ENCODE measurements at places on chromosomes 1 and 21.

DNA sequence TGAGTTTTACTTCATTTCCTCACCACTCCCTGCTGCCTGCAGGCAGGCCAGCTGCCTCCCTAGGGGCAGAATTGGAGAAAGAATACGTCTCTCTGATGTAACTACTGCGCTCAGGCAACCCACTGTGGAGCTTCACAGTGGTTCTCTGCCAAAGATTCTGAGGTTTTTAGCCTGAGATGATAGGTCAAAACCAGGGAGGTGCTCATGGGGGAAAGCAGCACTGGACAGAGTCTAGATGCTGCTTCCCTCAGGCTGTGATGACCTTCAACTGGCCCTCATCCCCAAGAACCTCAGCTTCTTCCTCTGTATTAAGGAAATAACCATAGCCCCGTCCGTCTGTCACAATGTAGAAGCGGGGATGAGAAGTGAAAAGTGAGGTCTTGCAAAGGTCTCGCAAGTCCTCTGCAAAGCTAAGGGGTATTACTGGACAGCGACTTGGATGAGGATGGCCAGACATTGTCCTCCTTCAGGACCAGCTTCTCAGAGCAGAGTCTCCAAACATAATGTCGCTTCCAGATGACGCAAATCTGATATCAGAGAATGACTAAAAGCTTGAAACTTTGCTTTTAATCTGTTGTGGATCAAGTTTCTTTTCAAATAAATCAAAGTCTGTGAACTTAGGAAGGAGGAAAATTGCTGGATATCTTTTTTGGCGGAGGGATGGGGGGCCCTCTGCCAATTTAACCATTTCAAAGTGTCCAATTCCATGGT lies 65.9 kb upstream of the ATP5PO start:
- DNase-seq, result no peak

- no peak for DNase-seq
These were observed 80.6 kb upstream of the LAMC2 start for GRCh38 chr1:183105449-183105848.

GRCh38 chr1:224262373-224263054 lies 67.5 kb downstream of the NVL start:
- no peak for DNase-seq

- DNase-seq, result no peak
These were observed 259.9 kb downstream of the ZNF648 start for GRCh38 chr1:181801617-181802016.

DNA sequence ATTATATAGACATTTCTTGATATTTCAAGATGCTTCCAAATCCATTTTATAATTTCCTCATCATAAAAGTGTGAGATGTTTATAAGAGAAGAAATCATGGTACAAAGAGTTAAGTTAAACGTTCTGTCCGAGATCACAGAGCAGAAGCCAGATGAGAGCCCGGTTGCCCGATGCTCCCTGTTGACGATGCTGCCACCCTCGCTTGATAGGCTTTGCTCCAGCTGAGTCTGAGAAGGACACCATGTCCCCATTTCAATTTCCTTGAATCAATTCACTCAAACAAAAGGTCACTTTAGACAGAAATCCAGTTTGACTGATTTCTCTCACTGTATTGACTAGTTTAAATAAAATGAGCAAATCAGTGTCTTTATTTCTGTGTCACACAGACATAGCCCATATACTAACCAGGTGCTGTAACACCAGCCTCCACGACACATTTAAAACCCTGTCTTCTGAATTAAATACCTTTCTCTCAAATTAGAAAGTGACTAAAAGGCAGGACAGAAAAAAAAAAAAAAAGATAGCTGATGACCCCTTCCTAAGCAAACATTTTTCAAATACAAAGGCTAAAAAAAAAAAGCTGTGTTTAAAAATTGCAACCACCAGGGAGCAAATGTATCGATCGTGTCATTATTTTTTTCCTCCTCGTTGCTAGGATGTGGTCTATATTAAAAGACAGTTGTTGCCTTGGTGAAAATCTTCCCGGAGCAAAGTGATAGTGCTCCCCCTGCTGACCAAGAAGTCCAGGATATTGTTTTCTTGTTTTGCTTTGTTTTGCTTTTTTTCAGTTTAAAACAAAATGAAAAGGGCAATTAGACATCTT lies 35.2 kb downstream of the DNASE2B start:
- no peak for DNase-seq

DNA sequence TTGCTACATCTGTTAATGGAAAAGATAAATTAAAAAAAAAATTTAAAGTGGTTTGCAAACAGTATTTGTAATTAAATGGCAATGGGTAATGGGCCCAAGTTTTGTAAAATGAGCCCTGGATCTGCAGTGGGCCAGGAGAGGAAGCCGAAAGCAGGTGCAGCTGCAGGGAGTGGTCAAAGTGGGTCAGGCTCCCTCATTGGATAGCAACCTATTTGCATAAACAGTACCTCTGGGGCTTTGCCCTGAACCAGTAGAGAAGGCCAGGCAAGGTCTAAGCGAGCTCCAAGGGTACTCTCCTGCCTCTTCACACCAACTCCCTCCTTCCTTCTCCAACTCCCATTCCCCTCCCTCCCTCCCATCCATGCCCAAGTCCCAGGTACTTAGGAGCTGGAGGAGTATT lies 138.9 kb downstream of the HMGB4 start:
- no peak for DNase-seq

GRCh38 chr1:214331827-214332423 lies 51.0 kb downstream of the SMYD2 start:
- peak; percentile 2 for DNase-seq

All from bone marrow (tissue), 2 donors.